T1000 (cell line): ENCODE measurements at places on chromosomes 3 and 15.
A peak's percentile ranks its signal among the peaks of the same experiment; 100 is the strongest.

- no peak for DNase-seq
These were observed 39.3 kb downstream of the RHCG start for GRCh38 chr15:89457086-89457485.

GRCh38 chr15:92166029-92166428 lies 227.7 kb upstream of the ST8SIA2 start:
- no peak for DNase-seq

DNA sequence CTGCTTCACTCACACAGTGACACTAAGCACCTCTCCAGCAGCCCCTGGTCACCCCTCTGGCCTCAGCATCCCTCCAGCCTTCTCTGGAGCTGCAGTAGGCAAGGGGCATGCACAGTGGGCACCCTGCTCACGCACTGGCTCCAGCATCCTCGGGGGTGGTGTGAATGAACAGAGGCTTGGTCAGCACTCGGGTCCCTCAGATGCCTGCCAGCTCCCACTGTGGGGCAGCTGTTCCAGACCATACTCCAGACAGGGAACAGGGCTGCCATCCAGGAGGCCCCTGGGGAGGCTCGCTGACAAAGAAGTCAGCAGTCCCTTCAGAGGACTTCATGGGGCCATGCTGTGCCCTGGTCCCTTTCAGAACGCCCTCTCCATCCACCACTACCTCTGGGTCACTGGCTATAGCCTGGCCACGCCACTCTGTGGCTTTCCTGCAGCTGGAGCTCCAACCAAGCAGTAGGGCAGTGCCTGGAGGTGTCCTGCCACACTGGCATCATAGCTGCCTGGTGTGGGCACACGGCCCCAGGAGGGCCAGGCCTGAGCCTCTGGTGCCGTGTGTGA lies 26.3 kb downstream of the ALS2CL start:
- DNase-seq: no peak

DNA sequence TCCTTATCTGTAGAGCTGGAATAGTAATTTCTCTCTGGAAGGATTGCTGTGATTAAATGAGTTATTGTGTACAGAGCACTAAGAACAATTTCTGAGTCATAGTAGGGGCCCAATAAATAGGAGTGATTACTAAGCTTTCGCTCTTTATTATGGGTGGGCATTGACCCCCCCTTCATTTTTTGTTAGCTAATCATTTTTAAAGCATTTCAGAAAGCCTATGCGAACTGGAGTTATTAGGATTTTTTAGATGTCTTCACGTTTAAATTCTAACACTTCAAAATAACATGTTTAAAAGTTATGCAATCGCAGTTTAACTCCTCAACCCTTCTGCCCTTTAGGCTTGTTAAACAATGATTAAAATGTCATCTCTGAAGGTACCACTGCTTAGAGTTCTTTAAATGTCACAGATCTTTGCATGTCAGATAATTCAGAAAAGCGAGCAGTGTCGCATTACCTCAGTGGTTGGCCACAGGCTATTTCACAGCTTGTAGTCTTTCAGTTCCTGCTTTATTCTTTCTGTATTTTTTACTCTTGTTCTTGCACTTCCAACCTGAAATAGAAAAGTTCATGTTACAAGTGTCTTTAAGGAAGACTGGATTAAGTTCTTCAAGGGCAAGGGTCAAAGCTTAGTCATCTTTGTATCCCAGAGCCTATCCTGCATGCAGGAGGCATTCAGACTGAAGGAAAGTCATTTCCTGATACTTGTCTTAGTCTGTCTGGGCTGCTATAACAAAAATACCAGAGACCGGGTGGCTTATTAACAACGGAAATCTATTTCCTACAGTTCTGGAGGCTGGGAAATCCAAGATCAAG lies 102.9 kb downstream of the FNDC3B start:
- no peak for DNase-seq

GRCh38 chr3:41265823-41266273 lies 66.5 kb downstream of the CTNNB1 start:
- peak; percentile 26 for DNase-seq

- DNase-seq: no peak
These were observed 353.3 kb downstream of the LPP start for GRCh38 chr3:188507244-188507720.

DNA sequence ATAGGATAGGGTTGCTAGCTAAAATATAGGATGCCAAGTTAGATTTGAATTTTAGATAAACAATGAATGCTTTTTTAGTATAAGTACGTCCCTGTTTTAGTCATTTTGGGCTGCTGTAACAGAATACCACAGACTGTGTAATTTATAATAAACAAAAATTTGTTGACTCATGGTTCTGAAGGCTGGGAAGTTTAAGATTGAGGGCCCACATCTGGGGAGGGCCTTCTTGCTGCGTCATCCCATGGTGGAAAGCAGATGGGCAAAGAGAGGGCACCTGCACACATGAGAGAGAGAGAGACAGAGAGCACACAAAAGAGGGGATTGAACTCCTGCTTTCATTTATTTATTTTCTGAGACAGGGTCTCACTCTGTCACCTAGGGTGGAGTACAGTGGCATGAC lies 246.5 kb downstream of the EPHB1 start:
- DNase-seq: no peak

DNA sequence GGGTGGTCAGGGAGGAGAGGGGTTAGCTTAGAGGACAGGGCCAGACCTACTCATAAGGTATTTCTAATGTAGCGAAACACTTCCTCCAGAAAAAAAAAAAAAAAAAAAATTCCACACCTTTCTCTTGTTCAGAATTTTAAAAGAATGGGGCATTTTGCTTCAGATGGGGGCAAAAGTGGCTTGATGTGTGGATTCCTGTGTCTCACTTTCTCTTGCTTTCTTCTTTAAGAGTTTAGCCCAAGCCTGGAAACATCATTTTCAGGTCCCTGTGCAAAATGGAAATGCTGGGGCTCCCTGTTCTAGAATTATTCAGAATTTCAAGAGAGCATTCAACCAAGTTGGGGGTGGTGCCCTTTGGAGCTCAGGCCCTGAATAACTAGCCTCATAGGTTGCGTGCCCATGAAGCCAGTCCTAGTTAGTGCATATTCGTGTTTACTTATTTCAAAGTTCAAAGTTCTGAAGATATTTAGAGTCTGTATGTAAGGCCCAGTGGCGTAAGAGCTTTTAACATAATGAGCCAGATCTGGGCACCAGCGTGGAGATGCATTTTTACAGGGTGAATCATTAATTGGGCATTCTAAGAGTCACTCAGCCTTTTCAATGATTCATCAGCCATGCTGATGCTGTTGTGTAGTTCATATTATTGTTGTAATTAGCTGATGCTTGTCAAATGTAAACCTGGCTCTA lies 104.5 kb downstream of the RPLP1 start:
- peak; percentile 59 for DNase-seq

GRCh38 chr3:177652556-177653291 lies 455.4 kb upstream of the TBL1XR1 start:
- DNase-seq: no peak

- no peak for DNase-seq
These were observed 130.6 kb downstream of the RPL22L1 start for GRCh38 chr3:170739410-170739809.

GRCh38 chr3:194282436-194283122 lies 68.5 kb downstream of the CPN2 start:
- DNase-seq: no peak

DNA sequence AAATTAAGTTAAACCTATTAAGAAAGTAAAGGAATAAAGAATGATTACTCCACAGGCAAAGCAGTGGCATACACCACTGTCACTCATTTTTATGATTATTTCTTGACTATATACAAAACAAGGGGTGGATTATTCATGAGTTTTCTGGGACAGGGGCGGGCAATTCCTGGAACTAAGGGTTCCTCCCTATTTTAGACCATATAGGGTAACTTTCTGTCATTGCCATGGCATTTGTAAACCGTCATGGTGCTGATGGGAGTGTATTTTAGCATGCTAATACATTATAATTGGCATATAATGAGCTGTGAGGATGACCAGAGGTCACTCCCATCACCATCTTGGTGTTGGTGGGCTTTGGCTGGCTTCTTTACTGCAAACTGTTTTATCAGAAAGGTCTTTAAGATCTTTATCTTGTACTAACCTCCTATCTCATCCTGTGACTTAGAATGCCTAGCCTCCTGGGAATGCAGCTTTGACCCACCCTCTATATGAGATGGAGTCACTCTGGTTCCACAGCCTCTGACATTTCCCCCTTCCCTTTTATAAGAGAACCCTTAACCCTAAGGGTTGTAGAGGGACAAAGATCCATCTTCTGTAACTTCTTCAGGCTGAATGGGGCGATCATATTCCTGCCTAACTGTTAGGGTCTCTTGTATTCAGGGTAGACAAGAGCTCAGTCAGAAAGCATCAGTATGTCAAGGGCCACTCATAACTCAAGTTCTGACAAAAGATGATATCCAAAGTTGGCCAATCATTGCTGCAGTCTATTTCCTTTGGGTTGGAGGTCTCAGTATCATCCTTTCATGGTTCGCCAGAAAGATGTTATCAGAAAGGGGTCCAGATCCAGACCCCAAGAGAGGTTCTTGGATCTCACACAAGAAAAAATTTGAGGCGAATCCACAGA lies 79.5 kb upstream of the LIPC start:
- DNase-seq: no peak

- DNase-seq: no peak
These were observed 179.8 kb upstream of the TLE3 start for GRCh38 chr15:70277556-70277955.

DNA sequence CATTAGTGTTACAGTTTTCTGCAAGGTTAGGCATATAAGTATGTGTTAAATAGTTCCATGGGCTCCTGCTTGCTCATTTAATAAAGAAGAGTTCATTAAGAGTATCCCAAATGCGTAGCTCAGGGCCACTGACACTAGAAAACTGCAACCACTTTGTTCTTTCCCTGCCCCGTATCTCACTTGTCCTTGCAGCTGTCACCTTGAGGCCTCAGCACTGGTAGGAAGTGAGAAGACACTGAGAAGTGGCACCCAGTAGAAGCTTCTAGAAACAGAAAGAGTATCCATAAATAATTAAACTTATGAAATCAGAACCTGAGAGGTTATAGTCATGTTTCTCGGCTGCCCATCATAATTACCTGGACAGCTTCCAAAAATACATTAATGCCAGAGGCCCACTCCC lies 266.0 kb downstream of the KCNMB2 start:
- no peak for DNase-seq

- peak; percentile 54 for DNase-seq
These were observed 199.5 kb upstream of the WNT5A start for GRCh38 chr3:55686426-55687254.

GRCh38 chr15:38854506-38854905 lies 289.9 kb upstream of the RASGRP1 start:
- DNase-seq: no peak

DNA sequence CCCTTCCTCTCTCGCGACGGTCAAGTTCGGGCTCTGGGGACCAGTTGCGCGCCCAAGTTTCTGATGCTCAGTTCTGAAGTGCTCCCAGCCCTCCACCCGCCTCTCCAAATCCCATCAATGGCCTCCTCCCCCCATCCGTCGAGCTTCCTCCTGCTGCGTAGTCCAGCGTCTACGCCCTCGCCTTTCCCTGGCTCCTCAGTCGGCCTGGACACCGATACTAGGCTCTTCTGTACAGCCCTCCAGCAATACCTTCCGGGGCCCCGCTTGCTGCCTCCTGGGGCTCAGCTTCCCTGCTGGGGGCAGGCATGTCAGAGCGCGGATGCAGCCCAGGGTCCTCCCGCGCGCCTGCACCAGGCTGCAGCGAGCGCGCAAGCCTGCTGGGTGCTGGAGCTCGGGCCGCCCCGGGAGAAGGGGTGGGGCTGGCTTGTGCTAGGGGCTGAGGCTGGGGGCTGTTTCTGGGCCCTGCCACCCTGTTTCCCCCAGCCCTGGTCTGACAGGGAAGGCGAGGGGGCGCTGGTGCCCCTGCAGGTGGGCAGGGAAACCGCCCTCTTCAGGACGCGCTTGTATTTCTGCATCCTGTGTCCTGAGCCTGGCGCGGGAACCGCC lies 353.3 kb upstream of the SUCLG2 start:
- no peak for DNase-seq

- no peak for DNase-seq
These were observed 78.2 kb downstream of the NR2F2 start for GRCh38 chr15:96408591-96409183.

- no peak for DNase-seq
These were observed 12.8 kb downstream of the SH3BP5 start for GRCh38 chr3:15319575-15319974.

- DNase-seq: no peak
These were observed 67.6 kb downstream of the MITF start for GRCh38 chr3:69806735-69807438.

DNA sequence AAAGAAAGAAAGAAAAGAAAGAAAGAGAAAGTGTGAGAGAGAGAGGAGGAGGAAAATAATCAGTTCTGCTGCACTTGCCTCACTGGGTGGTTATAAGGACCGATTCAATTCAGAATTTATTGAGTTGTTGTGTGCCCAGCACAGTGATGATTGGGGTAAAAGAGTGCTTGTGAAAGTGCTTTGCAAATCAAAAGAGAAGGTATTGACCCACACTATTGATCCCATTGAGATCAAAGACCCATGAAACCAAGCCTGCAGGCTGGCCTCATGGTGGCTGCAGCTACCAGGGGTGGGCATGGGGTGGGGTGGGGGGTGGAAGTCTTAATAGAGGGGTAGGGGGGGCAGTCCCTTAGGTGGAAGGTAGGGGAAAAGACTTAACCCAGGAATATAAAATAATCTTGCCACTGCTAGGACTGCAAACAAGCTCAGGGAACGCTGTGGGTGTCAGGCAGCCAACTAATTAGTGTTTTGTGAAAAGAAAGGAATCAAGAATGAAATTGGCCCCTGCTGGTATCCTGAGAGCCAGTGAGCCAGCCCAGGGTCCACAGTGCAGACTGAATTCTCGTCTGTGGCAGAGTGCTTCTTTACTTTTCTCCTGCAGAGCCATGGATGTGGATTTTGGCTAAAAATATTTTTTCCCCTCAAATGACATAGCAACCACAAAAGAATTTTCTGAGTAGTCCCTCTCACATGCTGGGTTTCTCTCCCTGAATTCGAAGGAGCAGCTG lies 34.2 kb downstream of the CLEC3B start:
- no peak for DNase-seq

DNA sequence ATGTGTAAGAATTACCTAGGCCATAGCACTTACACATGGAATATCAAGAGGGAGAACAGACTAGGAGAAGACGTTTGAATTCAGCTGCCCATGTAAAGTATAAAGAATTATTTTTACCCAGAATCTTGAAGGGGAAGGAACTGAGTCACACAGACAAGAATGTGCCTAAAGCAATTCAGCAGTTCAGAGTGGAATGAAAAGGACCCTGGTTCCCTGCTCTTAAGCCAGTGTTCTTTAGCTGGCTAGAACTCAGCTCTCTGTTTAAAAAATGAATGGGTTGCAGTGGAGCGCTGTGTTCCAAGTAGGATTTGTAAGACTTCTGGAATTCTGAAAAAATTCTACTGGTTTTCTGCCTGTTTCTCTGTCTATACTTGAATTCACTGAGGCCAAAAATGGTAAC lies 440.2 kb downstream of the LPP start:
- peak; percentile 28 for DNase-seq

- DNase-seq: no peak
These were observed 23.7 kb downstream of the PDE8A start for GRCh38 chr15:85005319-85005718.
